ENCODE measurements at places on chromosomes 4 and X. TPM values are rescaled to one million over a fixed set of nuclear protein-coding genes. Genes with fewer than 3 reads are reported as not detected.

The VCX3B gene
- polyA plus RNA-seq: not detected

DNA sequence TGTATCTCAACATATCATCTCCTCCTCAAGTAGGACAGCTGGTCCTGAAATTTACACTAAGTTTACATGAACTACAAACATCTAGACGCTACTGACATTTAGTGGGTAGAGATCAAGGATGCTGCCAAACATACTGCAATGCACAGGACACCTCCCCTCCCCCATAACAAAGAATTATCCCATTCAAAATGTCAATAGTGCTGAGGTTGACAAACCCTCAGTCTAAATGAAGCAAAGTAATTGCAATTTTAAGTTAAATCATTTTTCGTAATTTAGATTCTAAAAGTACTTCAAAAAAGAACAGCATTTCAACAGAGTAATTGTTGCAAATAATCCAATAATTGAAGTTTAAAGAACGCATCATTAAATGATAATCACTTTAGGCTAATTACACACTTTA lies 1.2 kb downstream of the PRMT9 start:
- no peak for DNase-seq

DNA sequence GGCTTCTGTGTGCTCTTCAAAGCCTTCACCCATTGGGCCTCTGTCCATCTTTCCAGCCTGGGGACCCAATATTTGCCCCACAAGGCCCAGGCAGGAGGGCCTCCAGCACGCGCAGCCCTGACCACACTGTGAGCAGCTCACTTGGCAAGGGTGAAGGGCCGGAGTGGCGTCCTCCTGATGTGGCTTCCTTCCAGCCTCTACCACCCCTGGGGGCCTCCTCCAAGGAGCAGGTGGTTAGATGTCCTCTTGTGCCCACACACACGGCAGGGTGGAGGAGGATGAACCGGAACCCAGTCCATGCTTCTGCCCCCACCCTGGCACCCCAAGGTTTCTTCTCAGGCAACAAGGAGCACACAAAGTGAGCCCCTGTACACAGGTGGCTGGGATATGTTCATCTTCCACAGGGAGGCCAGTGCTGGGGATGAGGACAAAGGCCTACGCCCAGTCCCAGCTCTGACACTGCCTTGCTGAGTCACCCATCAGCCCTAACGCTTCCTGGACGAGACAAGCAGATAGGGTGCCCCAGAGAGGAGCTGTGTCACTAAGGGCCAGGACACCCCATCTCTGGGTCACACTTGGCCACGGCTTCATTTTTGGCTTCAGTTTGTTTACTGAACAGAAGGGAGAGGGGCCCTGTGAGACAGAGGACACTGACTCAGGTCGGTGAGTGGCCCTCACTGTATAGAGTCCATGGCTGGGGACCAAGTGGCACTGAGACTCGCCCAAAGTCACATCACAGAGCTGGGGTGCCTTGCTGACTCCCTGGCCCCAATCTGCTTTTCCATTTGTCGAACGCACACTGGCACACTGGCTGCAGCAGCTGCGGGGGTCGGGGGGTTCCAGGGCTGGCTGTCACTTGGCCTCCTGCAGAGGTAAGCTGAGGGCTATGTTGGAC lies 1.9 kb downstream of the UBL4A start:
- DNase-seq: no peak

The VCX2 gene
- polyA plus RNA-seq: not detected

- DNase-seq: no peak
These were observed 2414.2 kb downstream of the PCDH7 start for GRCh38 chr4:33134366-33134765.

DNA sequence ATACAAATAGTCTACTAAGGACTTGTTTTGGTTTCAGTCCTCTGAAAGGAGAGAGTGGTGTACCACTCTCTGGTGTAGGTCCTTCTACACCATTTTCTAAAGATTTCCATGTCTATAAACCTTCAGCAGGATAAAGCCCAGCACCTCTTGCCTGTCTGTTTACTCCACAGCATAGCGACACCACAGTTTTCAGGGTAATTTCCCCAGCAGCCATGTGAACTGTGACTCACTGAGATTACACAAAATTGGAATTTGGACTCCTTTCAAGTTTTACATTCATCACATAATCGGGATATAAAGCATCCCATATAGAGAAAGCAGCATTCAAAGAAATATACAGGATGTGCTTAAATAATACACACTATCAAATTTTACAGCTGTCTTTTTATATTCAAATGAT lies 229.6 kb downstream of the PRDM5 start:
- DNase-seq: peak; percentile 66

- DNase-seq: no peak
These were observed 20.5 kb downstream of the AKAP4 start for GRCh38 chrX:50180073-50180940.

- no peak for DNase-seq
These were observed 144.9 kb downstream of the ANXA5 start for GRCh38 chr4:121551881-121552280.

- no peak for DNase-seq
These were observed 34.2 kb upstream of the SH3D19 start for GRCh38 chr4:151359576-151359975.

- DNase-seq: no peak
These were observed 672.8 kb downstream of the DMD start for GRCh38 chrX:32538554-32538953.

DNA sequence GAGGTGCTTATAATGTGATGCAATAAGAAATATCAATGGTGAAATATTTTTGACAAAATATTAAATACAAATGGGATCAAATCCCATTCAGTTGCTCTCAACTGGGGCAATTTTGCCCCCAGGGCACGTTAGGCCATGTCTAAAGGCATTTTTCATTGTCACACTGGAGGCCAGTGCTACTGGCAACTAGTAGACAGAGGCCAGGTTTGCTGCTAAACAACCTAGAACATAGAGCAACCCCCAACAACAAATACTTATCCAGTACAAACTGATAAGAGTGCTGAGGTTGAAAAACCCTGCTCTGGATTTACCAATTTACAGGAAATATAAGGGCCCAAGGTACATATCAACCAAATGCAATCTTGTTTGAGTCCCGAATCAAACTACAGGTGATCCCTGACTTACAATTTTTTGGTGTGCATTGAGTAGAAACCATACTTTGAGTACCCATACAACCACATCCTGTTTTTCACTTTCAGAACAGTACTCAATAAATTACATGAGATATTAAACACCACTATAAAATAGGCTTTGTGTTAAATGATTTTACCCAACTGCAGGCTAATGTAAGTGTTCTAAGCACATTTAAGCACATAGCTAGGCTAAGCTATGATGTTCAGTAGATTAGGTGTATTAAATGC lies 237.5 kb downstream of the HNRNPD start:
- no peak for DNase-seq

GRCh38 chrX:73799888-73800287 lies 236.9 kb downstream of the CHIC1 start:
- DNase-seq: no peak

The RNF175 gene
- polyA plus RNA-seq: not detected

The CFAP47 gene
- polyA plus RNA-seq: not detected

DNA sequence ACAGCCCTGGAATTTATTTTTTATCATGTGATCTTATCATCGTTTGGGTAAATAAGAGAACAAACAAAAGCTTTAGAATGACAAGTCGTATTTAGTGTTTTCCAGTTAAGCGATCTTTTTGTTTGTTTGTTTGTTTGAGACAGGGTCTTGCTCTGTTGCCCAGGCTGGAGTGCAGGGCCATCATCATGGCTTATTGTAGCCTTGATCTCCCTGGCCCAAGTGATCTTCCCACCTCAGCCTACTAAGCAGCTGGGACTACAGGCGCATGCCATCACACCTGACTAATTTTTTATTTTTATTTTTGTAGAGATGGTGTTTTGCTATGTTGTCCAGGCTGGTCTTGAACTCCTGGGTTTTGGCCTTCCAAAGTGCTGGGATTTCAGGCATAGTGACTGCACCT lies 57.1 kb upstream of the PDLIM3 start:
- DNase-seq: no peak

The RBM10 gene
- 23.1 TPM for polyA plus RNA-seq

DNA sequence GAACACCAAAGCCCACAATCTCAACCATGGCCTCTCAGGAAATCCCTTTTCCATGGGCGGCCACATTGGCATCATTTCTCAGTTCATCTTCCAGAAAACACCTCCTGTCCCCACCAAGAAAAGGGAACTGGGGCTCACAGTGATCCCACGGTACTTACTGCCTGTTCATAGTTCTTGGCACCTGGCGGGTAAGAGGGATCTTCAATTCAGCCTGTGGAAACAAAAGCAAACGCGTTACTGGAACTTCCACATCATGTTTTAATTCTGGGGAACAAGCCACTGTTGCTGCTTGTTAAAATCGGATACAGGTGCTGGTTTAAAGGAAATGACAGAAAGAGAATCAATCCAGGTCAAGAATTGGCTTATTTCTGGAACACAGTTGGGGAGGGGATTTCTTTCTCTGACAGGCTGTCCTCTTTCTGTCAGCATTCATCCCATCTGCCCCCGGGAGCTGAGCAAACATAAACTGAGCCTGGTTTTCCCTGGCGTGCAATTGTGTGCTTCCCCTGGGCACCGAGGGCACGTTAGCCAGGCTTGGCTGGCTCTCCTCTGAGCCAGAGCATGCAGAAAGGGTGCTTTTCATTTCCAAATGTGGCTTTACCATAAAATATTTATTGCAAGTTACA lies 16.8 kb downstream of the CLNK start:
- DNase-seq: no peak

- DNase-seq: no peak
These were observed 17.7 kb upstream of the MAD2L1 start for GRCh38 chr4:120084327-120084726.

- DNase-seq: no peak
These were observed 986 bp downstream of the MTMR8 start for GRCh38 chrX:64394059-64394873.

DNA sequence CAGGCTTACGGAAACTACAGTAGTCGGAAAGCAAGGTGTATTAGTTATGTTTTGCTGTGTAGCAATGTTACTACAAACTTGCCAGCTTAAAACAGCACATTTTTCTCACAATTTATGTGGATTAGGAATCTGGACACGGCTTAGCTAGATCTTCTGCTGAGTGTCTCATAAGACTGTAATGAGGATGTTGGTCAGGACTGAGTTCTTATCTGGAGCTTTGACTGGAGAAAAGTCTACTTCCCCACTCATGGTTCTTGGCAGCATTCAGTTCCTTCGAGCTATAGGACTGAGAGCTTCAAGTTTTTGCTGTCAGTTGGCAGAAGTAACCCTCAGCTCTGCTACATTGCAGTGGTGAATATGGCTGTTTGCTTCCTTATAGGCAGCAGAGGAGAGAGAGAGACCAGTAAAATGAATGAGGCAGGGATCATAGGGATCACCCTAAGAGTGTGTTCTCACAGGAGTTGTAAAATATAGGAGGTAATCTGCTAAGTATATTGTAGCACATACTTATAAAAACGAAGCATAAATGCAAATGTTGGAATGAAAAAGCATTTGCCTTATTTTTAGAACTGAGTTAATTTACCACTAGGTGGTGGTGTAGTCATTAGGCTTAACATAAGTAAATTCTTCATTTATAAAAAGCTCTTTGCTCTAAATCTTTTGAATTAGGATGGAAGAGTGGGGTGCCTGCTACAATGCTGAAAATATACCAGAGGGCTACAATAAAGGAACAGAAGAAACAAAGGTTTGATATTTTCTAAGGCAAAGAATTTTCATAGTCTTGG lies 38.6 kb downstream of the ALG13 start:
- no peak for DNase-seq

GRCh38 chr4:34269613-34270012 lies 1974.7 kb downstream of the ARAP2 start:
- no peak for DNase-seq

GRCh38 chrX:13452283-13452682 lies 117.1 kb upstream of the EGFL6 start:
- DNase-seq: no peak

The NIPAL1 gene
- polyA plus RNA-seq: 0.22 TPM

DNA sequence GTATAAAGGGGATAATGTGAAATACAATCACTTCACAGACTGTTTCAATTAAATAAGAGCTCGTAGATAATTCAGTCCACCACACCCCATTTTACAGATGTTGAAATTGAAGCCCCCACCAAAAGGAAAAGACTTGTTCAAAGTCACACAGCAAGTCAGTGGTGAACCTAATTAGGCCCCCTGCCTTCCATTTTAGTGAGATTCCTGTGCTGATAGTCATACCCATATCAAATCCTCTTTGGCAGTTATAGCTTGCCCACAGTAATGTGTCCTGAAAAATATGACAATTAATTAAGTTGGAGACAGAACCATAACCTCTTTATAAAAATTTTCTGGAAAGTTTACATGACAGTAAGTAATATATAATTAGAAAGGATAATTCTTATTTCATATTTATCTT lies 58.0 kb downstream of the AR start:
- DNase-seq: no peak

DNA sequence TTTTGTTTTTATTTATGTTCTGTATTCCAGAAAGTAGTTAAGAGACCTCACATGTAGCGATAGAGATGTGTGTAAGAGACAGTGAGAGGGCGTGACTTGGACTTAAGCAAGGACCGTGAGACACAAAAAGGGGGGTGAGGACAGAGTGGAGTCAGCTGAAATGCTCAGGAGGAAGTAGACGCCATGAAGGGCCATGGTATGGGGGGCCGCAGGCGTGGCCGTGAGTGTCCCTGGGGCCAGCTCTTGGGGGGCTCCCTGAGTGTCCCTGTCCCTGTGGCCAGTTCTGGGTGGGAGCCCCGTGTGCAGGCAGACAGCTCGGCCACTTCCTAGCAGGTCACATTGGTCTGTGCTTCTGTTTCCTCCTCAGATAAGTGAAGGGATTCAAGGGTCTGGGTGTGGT lies 23.0 kb upstream of the MSANTD1 start:
- DNase-seq: no peak

GRCh38 chrX:24196509-24196908 lies 47.0 kb downstream of the ZFX start:
- no peak for DNase-seq

DNA sequence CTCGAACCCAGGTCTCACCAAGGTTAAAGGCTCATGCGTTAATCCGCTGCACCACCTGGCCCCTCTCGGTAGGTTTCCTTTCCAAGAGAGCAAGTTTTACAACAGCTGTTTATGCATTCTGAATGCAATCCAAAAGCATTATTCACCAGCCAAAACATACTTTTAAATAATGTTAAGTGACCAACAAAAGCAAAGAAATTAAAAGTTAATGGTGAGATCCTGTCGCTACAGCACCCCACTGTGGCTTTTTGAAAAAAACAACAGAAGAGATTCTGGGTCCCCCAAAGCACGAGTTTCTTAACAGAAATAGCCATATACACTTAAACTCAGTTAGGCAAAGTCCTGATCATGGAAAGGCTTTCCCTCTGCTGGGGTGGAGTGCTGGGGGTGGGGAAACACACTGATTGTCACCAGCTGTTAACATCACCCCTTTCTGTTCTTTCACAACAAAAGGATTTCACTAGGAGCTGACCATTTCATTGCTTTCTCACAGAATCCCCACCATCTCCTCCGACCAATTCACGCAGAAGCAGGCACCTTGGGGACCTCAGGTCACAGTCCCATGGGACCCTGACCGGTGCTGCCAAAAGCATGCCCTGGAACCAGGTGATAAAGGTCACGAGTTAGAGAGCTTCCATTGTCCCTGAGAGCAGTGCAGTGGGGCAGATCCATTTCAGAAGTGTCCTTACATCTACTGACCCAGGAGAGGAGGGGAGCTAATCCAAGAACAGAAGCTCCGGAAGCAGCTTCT lies 51.2 kb downstream of the ZNF827 start:
- DNase-seq: peak; percentile 49

Measured in AG04450 (cell line).